Left lobe of liver (tissue), 2 donors: ENCODE measurements at places on chromosomes 3 and 15.

DNA sequence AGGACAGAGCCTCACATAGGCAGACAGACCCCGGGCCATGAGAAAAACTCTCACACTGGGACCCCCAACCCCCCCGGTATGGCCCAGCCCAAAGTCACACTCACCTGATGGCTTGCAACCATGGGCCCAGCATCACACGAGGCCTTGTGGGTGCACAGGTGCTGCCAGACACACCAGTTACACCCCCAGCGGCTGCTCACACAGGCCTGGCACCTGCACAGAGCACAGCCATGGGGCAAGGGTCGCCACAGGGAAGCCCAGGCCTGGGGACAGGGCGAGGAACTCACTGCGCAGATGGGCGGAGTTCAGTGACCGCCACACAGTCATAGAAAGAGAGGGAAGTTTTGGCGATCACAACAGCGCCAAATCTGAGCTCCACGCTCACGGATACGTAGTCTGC is 9.3 kb downstream of the PLXNB1 start:
- no peak for DNase-seq

- DNase-seq: no peak
Measured at GRCh38 chr3:109874896-109875708, 537.8 kb upstream of the DPPA4 start.

DNA sequence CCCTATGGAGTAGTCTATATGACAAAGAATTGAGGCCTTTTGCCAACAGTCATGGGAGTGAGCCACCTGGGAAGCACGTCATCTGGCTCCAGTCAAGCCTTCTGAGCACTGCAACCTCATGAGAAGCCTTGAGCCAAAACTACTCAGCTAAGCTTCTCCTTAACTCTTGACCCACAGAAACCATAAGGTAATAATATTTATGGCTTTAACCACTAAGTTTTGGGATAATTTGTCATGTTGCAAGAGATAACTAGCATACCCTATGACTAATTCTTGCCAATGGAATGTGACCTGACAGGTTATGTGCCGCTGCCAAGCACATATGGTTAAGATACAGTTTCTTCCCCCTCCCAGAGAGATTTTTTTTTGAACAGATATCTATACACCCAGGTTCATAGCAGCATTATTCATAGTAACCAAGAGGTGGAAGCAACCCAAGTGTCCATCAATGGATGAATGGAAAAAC is 11.8 kb upstream of the SLC6A11 start:
- DNase-seq: no peak

DNA sequence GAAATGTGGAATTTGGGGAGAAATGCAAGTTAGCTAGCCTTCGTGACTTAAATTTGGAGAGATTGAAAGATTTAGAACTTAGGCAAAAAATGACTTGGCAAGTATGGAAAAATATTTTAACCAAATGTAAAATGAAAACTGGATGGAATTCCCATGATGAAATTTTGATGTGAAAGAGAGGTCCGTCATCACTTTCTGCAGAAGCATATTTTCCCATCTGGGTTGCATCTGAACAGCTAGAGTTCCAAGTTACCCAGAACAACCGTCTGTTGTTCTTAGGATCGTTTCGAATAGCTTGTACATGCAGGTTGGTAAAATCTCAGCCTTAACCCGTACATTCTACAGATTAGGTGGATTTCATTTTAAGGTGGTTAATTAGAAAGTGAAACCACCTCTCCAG is 136.3 kb downstream of the GHSR start:
- no peak for DNase-seq

DNA sequence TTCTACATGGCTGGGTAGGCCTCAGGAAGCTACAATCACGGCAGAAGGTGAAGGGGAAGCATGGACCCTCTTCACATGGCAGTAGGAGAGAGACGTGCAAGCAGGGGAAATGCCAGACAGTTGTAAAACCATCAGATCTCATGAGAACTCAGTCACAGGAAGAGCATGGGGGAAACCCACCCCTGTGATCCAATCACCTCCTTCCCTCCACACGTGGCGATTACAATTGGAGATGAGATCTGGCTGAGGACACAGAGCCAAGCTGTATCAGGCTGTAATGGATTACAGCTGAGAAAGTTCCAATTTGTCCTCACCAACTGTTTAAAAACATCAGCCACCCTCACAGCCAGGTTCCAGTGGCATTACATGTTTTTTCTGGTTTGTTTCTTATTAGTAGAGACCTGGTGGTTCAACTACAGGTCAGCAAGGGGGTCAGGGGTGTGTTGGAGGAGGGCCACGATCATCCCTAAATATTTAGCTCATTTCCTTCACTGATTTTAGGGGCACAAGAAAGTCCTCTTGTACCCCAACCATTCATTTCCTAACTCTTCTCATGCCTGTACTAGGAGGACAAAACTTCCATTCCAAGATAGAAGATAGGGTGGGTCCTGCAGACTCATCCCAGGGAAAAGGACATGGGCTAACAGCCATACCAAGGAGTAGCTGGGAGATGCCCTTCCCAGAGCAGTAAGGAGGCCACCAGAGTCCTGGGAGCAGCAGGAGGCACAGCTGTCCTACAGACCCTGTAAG is 54.4 kb downstream of the ANXA2 start:
- no peak for DNase-seq

- no peak for DNase-seq
Measured at GRCh38 chr15:48696627-48697312, 51.3 kb upstream of the FBN1 start.

GRCh38 chr3:32239307-32240158 is 1.1 kb downstream of the CMTM8 start:
- DNase-seq: peak; percentile 73

DNA sequence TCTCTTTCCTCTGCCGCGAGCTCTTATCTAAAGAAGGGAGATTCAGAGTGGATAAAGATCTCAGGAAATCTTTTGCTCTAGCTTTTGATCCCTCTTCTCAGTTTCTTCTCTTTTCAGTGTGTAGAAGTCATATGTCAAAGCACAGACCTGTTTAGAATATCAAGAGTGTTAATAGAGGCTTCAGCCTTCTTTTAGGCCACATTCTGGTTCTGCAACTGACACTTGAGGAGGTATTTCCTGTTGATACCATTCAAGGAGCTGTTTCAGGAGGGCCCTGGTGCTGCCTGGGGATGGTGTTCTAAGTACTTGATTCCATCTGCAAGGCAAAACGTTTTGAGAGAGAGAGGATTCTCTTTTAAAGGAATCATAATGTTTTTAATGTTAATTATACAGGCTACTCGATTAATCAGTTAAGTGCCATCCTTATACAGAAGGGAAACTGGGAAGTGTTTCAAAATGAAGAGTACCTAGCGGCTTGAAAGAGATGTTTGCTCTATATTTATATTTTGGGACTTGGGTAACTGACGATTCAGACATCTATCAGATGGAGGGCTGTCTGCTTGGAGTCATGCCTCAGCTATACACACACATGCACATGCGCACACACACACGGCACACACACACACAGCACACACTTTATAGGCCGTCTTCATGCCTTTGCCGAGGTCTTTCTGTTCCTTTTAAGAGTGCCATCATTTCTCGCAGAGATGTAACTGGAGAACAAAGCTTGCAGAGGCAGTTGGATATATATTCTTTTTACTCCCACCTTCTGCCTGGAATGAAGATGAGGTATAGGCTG is 313.9 kb downstream of the PTPRG start:
- no peak for DNase-seq

DNA sequence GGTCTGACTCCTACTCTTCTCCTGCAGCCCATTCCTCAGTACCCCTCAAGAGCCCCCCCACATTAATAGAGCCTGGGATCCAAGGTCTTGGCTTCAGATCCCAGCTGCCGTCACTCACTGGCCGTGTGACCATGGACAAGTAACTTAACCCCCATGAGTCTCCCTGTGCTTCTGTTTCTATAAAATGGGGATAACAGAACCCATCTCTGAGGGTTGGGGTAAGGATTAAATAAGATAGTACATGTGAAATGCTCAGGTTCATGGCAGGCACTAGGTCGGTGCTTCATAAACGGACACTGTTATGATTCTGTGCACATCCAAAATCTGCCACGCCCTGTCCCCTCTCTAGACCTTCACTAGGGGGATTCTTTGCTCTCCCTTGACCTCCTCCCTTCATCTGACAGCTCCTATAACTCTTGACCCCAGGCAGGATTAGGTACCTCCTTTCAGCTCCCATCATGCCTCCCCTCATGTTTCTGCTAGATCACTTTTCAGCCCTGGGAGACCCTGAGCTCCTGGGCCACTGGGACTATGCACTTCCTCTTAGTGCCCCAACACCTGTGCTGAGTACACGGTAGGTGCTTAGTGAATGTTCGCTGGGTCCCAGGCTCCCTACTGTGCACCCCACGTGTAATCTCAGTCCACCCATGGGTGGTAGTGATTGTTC is 1.5 kb downstream of the CAND2 start:
- peak; percentile 28 for DNase-seq

DNA sequence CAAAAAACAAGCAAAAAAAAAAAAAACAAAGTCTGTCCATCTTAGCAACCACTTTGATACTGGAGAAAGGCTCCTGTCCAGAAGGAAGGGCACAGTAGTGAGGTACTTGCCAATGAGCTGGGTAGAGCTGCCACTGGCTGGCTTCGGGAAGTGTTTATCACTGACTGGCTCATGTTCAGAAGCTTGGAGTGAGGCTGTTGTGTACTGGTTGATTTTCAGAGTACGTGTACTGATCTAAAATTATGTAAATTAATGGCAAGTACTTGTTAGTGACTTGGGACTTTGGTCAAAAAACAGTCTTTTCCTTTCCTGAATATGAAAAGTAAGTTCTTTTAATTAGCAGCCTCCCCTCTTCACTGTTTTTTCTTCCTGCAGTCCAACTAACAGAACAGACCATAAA is 979 bp upstream of the ZNF621 start:
- no peak for DNase-seq

DNA sequence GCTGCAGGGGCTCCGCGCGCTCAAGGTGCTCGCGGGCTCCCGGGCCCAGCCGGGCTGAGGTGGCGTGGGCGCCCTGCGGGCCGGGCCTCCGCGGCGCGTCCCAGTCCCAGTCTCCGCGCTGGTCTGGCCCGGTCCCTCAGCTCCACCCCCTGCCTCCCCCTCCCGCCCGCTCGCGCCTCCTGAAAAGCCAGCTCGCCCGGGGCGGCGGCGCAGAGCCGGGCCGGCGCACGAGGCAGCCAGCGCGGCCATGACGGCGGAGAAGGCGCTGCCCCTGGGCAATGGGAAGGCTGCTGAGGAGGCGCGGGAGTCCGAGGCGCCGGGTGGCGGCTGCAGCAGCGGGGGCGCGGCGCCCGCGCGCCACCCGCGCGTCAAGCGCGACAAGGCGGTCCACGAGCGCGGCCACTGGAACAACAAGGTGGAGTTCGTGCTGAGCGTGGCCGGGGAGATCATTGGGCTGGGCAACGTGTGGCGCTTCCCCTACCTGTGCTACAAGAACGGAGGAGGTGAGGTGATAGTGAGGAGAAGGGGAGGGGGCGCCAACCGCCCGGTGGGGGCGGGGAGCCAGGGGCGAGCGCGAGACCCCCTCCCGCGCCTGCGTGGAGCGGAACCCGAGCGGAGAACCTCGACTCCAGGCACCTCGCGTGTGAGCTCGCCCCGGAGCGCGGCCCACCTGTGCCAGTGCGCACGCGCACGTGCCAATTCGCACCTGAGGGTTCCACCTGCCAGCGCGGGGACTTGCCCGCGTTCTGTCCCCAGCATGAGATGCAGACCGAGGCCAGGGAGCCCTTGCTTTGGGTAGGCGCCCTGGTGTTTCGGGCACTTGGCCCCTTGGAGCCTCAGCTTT is at the start of gene SLC6A11:
Gene SLC6A11 (plus strand): TSS at position 210 of the 844 bp plus-strand sequence. CDS start 38 bp downstream, at position 248.
- no peak for DNase-seq

GRCh38 chr3:58463181-58463941 is 28.5 kb upstream of the KCTD6 start:
- DNase-seq: peak; percentile 77

- no peak for DNase-seq
Measured at GRCh38 chr3:111333642-111334041, 208.4 kb upstream of the CD96 start.

DNA sequence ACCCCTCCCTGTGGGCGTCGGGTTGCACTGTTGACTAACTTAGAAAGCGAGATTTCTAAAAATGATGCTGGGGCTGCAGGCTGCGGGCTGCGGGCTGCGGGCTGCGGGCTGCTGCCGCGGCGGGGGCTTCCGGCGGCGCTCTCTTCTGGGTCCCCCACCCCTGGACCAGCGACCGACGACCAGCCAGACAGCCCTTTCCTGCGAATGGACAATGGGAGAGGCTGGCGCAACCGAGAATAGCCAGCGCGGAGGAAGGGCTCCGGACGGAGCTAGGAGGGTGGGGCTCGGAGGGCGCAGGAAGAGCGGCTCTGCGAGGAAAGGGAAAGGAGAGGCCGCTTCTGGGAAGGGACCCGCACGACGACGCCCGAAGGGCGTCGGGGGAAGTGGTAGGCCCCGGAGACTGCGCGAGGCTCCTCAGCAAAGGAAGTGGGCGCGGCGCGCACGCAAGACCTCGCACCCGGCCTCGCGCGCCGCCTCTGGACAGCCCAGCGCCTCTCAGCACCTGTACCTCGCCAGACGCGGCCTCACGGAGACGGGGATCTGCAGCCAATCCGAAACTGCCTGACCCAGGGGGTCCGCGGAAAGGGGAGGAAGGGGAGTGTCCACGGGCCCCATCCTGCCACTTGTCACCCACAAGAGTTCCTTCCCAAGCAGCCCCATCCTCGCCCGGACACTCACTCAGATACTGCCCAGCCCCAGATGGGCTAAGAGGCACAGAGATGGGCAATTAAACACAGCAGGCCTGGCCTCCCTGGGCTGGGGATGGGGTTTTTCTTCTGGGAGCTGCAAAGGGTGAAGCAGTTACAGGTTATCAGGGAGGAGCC is 70.7 kb downstream of the SLC12A8 start:
- no peak for DNase-seq

GRCh38 chr3:194269610-194270145 is 81.5 kb downstream of the CPN2 start:
- DNase-seq: peak; percentile 83

DNA sequence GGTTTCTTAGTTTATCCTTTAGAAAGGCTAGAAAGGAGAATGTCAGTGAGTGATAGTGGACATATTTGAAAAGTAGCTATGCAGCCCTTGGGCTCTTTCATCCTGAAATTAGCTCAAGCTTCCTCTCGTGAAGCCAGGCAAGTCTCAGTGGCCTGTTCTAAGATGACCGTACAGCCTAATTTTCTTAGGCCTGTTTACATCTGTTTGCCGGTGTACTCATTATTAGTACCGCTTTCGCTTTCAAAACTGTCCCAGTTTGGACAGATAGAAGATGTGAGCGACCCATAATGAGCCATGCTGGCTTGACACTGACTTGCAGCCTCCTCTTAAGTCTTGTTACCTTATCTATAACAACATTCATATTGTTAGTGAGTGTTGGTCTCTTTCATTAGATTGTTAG is 5.7 kb upstream of the ARL14 start:
- no peak for DNase-seq
